ENCODE measurements at places on chromosomes 11 and 22.

GRCh38 chr11:68370211-68371111, 58.1 kb downstream of the LRP5 start:
- no peak for DNase-seq

- no peak for DNase-seq
These were observed at the start of gene SMIM38 for GRCh38 chr11:69155302-69156234. Gene SMIM38 (plus strand): TSS chr11:69155935. CDS start chr11:69157847, 1,912 bp downstream.

DNA sequence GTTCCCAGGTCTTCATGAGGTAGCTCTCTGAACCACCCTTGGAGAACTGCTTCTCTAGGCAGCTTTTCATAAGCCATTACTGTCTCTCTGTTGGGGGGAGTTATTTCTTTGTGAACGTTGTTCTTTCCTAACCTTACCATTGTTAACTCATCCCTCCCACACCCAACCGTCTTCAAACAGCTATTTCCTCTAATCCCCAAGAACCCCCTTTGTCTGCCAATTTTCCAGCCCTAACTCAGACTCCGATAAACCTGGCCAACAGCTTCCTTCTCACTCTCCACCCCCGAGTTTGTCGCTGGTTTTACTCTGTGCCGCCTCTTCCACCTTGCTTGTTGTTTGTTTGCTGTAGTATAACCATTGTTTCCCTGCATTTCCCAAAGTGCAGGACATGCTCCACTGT, 131.5 kb downstream of the CCDC34 start:
- DNase-seq = no peak

DNA sequence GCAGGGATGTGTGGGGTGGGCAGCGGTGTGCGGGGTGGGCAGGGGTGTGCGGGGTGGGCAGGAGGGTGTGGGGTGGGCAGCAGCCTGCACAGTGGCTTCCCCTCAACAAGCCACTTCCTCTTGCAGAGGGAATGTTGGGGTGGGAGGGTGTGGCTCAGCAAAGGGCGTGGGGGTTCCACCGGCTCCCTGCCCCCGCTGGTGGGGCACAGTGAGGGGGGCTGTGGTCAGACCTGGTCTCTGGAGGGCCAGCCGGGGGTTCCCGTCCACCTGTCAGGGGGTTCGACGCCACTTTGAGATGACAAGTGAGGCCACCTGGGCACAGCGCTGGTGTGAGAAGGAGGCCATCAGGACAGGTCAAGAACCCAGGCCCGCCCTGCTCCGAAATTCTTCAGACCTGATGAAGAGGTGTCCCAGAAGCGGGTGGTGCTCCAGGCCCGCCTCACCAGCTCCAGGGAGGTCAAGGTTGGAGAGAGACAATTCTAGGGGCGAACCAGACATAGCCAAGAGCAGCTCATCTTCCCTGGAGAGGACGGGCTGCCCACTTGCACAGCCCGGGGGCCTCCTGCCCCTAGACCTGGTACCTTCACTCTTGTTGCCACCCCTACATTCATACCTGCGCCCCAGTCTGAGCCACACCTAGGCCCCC, 1.3 kb downstream of the C11orf21 start:
- no peak for DNase-seq

- DNase-seq = no peak
These were observed 77.6 kb downstream of the PACSIN2 start for GRCh38 chr22:42937164-42937843.

GRCh38 chr22:20487715-20488114, 7.9 kb downstream of the KLHL22 start:
- DNase-seq = no peak

DNA sequence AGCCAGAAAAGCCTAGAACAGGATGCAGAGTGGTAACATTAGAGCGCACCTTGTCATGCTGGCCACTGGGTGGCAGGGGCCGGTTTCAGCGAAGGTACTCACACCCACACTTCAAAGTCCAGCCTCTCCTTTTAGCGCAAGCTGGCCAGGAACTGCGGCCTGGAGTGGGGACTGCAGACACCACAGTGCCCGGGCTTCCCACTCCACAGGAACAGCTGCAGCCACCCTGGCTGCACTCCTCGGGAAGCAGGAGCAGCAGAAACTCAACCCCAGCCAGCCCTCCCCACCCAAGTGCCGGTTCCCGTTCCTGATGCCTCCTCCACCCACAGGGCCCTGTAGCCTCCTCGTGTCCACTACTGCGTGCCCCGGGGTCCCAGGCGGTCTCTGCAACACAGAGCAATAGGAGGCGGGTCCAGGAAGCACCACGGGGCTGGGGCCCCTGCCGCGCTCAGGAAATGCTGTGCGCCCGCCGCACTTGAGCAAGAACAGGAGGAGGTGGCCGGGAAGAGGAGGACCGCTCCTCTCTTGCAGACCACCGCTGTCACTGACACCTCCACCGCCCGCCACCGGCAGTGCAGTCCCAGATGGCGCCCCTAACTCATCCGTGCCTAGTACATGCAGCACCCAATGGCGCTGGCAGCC, 2.2 kb downstream of the RFPL2 start:
- no peak for DNase-seq

- DNase-seq = no peak
These were observed 843 bp downstream of the OR56B1 start for GRCh38 chr11:5737091-5737490.

GRCh38 chr22:17162731-17163130, 3.7 kb upstream of the HDHD5 start:
- no peak for DNase-seq

GRCh38 chr22:50560034-50560433, 2.7 kb downstream of the SYCE3 start:
- no peak for DNase-seq

DNA sequence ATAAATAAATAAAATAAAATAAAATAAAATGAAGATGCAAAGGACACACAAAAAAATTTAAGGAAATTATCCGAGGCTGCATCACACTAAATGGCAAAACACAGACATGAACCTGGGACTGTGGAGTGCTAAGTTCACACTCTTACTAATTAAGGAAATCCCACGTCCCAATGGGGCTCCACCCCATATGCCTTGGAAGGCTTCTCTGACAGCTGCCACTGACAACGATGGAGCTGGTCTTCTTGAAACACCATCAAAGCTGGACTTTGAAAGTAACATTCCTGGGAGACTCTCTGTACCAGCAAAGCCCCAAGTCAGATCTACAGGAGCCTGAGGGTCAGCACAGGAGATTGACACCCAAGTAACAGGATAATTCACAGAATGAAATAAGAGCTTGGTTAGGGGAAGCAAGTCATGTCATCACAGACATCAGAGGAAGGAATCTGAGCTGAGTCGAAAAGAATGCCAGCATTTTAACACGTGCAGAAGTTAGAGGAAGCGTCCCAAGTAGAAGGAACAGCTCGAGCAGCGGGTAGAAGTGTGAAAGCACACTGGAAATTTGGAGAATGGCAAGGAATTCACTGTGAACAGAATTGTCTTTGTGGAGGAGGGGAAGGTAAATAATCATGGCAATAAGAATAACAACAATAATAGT, 13.8 kb downstream of the TPST2 start:
- DNase-seq = no peak

DNA sequence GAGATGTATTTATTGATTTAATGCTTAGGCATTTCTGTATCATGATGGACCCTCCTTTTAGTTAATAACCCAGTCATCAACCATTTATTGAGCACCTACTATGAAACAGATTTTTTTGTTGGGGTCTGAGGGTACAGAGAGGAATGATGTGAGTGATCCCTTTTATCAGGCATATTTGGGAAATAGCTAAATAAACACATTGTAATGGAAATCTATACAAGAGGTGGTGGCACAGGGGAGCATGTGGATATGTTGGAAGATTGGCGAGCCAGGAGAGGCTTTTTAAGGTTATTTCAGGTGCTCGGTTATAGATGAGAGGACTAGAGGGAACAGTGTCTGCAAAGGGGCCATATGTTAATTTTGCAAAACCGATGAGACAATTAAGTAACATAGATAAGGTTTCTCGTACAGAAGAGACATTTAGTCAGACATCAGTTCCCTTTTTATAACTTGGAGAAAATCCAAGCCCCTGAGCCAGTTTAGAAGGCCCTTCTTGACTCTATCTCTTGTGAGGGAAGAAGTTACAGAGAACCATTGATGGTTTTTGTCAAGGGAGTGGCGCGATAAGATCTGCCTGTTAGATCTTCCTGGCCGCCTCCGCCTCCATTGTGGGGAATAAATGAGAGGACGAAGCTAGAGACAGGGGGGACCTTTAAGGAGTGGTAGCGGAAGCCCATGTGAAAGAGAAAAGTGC, 2.0 kb downstream of the ATXN10 start:
- DNase-seq = no peak

- no peak for DNase-seq
These were observed 258.0 kb downstream of the KIRREL3 start for GRCh38 chr11:126742582-126742981.

DNA sequence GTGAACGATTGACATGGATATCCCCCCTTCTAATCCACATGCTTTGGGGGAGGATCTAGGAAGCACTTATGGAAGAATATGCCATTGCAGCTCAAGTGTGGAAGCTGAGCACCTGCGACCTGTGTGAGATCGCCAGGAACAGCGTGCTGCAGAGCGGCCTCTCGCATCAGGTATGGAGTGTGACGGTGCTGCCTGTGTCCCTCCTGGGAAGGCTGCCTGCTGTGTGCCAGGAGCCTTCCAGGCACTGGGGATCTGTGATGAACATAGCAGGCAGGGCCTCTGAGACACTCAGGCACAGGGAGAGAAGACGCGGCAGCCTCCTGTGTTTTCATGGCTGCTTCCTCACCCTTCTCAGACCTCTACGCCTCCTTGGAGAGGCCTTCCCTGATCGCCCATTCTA, 36.5 kb downstream of the RNF141 start:
- DNase-seq = no peak

- no peak for DNase-seq
These were observed 12.3 kb upstream of the BID start for GRCh38 chr22:17786435-17787161.

- DNase-seq = no peak
These were observed 8.6 kb downstream of the PLEKHA7 start for GRCh38 chr11:17005646-17006045.

GRCh38 chr11:103488579-103488978, 379.4 kb downstream of the DYNC2H1 start:
- no peak for DNase-seq

Data from stimulated activated CD8-positive, alpha-beta memory T cell treated with anti-CD3 and anti-CD28 coated beads, Interleukin-4, amount 100 ng/mL, for 4 hours (primary cell).